ENCODE measurements at places on chromosomes 1 and 21.

GRCh38 chr1:54542120-54542961, 5.7 kb upstream of the ACOT11 start:
- DNase-seq = no peak

GRCh38 chr1:234154320-234155251, 218.7 kb upstream of the COA6 start:
- DNase-seq = no peak

DNA sequence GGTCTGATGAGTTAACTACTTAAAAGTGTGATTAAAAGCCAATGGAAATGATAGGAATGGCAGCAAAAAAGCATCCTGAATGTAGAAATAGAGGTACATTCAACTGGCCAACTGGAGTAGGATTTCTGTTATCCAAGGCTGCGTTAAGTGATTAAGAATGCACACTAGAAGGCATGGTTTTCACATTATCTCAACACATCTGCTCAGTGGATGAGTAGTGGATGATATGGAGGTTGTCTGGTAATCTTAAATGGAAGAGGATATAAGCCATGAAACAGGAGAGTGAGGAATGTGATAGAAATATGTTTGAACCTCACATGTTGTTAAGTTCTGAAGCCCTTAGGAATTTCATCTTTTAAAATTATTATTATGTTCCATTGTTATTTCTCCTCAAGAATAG, 839.9 kb downstream of the USP25 start:
- no peak for DNase-seq

DNA sequence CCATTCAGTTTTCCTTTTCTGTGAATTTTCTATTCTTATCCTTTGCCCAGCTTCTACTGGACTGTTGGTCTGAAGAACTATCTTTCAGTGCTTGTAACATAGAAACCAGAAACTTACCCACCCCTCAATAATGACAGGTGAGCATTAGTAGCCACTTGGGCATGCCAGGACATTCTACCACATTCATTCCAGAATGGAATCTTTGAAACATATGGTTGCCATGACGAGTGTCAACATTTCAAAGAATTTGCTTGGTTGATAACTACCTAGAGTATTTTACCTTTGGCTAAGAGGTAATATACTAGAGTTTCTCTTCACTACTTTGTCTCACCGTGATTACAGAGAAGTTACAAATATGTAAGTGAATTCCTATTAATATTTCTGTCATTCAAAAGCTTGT, at the start of gene MROH9:
Gene MROH9, plus strand, starts transcription at position 304 of the 400 bp plus-strand sequence. CDS start 10,023 bp downstream, outside the sequence.
- no peak for DNase-seq

DNA sequence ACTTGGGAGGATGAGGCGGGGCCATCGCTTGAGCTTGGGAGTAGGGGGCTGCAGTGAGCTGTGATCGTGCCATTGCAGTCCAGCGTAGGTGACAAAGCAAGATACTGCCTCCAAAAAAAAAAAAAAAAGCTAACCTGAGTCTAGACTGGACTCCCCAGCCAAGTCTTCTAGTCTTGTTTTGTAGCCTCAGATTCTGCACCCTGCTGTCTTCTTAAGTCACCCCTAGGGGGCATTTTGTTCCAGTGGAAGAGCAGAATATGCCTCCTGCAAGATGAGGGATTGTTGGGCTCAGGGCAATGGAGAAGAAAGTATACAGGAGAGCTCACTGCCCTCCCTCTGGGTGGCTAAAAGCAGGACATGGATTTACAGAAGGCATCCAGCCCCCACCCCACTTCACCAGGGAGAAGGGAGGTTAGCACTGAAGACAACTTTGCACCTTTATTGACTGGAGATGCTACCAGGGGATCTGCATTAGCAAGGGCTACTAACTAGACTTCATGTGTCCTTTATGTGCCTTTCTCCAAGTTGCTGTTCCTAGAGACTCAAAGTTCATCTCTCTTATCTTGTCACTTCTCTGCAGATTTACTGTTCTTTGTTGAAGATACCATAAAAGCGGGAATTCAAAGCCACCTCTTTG, 15.3 kb upstream of the RNF187 start:
- DNase-seq = no peak

DNA sequence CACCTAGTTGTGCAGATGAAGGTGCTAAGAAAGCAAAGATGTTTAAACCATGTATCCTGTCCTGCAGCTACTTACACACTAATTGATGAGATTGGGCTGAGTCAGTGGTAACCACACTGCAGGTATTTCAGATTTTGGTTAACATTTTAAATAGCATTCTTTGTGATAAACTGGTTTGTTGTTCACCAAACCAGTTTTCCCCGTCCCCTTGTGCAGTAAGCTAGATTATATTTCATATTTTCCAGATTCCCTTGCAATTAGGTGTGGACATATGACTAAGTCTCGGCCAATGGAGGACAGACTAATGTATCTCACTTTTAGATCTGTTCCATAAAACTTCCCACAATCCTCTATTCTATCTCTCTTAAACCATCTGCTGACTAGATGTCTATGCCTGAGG, 320.4 kb downstream of the RWDD3 start:
- no peak for DNase-seq

DNA sequence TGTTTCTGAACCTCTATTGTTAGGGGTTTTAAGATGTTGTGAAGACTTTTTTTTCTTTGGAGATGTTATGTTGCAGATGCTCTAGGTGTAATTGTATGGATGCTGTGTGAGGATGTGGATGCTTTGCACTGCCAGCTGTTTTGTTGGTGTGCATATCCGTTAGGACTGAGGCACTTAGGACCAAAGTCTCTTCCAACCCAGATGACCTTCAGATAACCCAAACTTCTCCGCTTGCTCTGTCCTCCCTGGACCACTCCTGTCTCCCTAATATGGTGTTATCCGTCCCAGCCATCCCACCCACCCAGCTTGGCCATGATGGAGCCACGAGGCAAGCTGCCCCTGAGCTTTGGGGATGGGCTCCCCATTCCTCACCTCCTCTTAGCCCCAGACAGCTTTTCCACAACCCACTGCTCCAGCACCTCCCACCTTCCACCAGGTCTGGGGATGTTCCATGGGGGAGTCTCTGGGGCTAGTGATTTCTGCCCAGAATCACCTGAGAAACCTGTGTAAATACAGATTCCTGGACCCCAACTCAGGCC, 5.1 kb upstream of the LEFTY2 start:
- DNase-seq = no peak

- DNase-seq = no peak
These were observed 128.8 kb downstream of the PDE4B start for GRCh38 chr1:65921446-65921845.

DNA sequence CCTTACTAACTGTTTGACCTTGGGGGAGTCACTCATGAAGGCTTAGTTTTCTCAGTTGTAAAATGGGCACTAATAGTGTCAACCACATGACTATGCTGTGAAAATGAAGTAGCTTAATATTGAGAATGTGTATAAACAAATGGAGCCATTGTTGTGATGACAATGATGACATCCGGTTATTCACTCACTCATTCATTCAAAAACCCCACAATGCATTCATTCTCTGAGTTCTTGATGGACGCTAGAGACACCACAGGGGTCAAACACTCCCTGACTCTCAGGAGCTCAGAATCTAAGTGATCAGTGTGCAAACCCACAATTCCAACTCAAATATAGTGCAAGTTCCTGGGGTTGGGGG, 138.9 kb downstream of the FOXD2 start:
- DNase-seq = no peak

DNA sequence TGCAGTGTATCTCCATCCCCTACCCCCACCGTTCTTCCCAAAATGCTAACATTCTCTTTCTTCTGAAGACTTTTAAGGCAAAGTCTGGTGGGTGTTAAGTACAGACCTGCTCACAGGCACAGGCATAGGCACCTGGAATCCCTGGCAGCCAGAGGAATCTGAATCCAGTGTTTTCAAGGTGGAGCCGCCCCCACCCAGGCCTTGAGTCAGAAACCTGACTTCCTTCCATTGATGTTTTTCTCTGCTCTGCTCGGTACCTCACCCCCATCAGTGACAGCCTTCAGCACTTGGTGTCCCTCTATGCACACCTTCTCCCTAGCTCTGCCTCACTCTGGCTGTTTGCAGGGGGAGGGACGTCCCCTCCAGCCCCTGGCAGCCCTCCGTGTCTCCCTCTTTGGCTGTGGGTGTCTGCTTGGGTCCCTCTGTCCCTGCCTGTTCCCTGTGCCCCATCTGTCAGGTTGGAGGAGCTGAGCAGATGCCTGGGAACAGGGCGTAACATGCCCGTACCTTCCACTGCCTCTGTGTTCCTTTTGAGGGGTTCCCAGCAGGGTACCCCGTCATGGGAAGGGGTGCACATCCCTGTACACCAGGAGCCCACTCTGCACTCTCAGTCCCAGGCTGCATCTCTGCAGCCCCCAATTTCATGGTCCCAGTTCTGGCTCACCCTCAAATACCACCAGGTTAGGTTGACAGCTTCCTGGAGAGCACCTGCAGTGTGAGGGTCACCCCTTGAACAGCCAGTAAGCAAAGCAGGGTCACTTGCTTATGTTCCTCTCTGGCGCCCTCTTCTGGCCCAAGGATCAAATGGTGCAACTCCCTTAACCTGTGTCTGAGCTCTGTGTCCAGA, 6.7 kb downstream of the NCDN start:
- DNase-seq = peak; percentile 69

DNA sequence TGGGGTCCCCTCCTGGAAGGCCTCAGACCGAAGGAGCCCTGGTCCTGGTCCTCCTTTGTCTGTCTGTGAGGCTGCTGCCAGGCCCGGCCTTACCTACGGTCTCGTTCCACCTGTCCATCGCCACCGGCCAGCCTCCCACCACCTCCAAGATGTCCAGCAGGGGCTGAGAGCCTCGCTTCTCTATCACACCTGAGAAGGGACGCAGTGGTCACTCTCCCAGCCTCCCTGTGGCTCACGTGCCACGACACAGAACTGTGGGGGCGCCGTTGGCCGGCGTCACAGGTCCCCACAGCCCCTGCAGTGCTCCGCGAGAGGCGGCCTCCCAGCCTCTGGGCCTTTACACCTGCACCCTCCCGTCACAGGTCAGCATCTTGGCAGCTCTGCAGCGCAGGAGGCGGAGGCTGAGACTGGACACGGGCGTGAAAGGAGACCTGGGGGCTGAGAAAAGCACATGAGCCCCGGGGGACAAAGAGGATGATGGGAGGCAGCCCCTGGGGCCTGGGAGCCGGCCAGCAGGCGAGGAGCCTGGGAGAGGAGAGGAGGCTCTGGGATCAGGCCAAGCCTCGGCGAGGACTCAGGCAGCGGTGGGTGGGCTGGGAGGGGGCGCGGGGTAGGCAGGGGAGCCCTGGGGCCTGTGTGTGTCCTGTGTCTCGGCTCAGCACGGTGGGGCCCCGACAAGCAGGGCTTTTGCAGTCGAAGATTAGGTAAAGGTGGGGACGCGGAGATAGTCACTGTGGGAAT, 20.5 kb downstream of the PRXL2B start:
- no peak for DNase-seq

- DNase-seq = no peak
These were observed 4.8 kb downstream of the PHACTR4 start for GRCh38 chr1:28374297-28374696.

GRCh38 chr1:34929497-34929852, at the start of gene DLGAP3:
TSS of gene DLGAP3 (minus strand) at chr1:34929650. CDS start at chr1:34905383, 24,267 bp downstream.
- DNase-seq = no peak

GRCh38 chr21:39153842-39154241, 29.4 kb downstream of the PSMG1 start:
- no peak for DNase-seq

- DNase-seq = no peak
These were observed 18.4 kb upstream of the FRRS1 start for GRCh38 chr1:99784809-99785255.

GRCh38 chr21:40143822-40144525, 276.7 kb downstream of the PCP4 start:
- DNase-seq = no peak

GRCh38 chr1:47867438-47868347, 129.5 kb downstream of the TRABD2B start:
- no peak for DNase-seq

DNA sequence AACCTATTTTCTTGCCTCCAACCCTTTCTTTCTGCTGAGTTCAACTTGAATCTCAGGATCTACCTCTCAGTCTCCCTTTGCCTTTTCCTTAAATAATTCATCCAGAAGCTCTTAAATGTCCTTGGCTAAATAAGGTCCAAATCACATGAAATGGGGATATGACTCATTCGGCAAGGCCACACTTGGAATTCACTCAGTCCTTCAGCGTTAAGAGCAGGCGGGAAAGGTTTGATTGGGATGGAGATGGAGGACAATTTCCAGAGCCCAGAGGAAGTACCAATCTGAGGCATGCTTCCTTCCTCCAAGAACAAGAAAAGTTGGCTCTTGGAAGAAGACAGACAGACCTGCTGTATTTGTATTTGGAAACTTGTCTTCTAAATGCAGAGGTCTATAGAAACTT, 128.5 kb downstream of the PROX1 start:
- no peak for DNase-seq

- DNase-seq = no peak
These were observed 62.5 kb upstream of the LYST start for GRCh38 chr1:235929216-235929615.

- no peak for DNase-seq
These were observed 116.2 kb upstream of the ATP1A1 start for GRCh38 chr1:116256875-116257274.

GRCh38 chr1:30384286-30385245, 338.8 kb downstream of the MATN1 start:
- DNase-seq = no peak

- DNase-seq = no peak
These were observed 154.7 kb downstream of the PGBD5 start for GRCh38 chr1:230271300-230272035.

DNA sequence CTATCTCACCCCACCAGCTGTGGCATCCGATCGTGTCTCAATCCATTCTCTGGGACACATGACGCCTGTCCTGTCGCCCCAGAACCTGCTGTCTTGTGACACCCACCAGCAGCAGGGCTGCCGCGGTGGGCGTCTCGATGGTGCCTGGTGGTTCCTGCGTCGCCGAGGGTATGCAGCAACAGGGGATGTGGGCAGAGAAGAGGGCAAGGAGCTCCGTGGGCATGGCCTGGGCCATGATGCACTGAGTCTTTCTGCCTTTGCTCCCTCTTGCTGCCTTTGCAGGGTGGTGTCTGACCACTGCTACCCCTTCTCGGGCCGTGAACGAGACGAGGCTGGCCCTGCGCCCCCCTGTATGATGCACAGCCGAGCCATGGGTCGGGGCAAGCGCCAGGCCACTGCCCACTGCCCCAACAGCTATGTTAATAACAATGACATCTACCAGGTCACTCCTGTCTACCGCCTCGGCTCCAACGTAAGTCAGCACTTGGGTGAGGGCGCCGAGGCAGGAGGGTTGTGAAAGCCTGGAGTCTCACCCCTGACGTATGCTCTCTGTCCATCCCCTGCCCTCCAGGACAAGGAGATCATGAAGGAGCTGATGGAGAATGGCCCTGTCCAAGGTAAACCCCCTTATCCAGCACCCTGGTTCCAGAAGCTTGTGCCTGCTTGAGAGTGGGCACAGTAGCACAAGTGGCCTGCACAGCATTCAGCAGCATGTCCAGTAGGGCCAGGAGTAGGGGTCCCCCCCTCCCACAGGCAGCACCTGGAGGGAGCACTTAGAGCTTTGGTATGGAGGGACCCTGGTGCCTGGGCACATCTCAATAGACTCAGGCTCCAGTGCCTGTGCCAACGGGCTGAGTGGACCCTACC, 8.8 kb downstream of the TINAGL1 start:
- no peak for DNase-seq

DNA sequence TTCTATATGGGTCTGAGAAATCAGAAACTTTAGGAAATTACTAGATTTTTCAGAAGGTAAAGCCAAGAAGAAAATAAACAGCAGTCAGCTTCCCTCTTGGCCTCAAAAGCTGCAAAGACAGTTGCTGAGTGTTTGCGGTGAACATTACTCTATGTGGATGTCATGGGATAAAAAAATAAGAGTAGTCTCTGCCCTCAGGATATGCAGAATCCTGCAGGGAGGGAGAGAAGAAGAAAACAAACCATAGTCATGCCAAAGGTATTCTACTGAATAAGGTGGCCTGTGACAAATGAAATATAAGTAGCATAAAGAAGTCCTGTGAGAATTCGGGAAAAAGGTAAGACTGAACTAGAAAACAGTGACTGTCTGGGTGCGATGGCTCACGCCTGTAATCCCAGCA, 19.0 kb downstream of the YARS1 start:
- no peak for DNase-seq

Data from activated CD4-positive, CD25-positive, alpha-beta regulatory T cell treated with anti-CD3 and anti-CD28 coated beads, Interleukin-2, amount 50 U/mL, for 16 hours (primary cell).